ENCODE measurements at places on chromosomes 1 and 21.

DNA sequence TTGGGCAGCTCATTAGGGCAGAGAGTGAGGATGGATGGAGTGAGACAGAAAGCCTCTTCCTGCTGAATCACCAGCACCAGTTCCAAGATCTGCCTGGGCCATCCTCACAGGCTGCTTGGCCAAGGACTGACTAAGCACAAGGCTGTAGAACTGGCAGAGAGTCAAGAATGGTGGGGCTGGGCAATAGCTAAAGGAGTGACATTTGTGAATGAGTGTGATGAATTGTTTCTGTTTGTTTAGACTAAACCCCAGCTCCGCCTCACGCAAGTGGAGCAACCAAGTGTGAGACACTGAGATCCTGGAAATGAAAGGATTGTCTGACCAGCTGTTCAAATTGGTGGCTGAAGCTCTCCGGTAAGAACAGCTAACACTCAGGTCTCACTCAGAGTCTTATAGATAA lies 38.6 kb downstream of the BRINP2 start:
- no peak for DNase-seq

DNA sequence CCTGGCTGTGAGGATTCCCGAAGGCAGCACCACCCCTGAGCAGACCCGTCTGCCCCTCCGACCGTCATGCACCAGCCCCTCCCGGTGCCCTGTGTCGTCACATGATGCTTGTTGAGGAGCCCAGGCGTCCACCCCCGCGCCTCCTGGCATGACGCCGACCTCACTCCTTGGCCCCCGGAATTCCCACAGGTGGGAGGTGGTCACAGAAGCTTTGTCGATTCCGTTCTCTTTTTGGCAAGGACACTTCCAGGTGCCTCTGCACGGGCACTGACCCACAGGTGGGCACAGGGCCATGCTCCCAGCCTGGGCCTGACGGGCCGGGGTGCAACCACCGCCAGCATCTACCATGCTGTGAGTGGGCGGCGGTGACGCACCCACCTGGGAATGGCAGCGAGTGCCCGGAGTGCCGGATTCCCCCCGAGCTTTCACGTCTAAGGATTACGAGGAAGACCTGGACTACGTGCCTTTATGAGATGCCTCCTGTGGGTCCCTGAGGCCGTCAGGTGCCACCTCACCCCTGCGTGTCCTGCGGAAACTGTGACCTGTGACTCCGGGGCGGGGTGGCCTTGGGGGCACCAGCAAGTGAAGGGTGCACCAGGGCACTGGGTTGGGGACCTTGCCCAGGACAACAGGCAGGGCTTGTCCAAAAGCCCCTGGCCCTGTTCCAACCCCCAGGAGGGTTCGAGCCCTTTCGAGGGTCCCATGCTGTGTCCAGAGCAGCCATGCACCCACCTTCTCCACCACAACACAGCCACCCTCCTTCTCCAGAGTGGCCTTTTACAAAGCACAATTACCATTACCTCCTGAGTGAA lies 31.4 kb upstream of the COL6A1 start:
- DNase-seq, result peak; percentile 6

- DNase-seq, result no peak
These were observed 259.6 kb upstream of the PLD5 start for GRCh38 chr1:242784084-242784483.

- no peak for DNase-seq
These were observed 23.3 kb downstream of the CNIH4 start for GRCh38 chr1:224380003-224380402.

Data from BE2C (cell line).